Omental fat pad (tissue), 4 donors: ENCODE measurements at places on chromosomes 2 and 18. TPM values are rescaled to one million over a fixed set of nuclear protein-coding genes. Genes with fewer than 3 reads are reported as not detected.

DNA sequence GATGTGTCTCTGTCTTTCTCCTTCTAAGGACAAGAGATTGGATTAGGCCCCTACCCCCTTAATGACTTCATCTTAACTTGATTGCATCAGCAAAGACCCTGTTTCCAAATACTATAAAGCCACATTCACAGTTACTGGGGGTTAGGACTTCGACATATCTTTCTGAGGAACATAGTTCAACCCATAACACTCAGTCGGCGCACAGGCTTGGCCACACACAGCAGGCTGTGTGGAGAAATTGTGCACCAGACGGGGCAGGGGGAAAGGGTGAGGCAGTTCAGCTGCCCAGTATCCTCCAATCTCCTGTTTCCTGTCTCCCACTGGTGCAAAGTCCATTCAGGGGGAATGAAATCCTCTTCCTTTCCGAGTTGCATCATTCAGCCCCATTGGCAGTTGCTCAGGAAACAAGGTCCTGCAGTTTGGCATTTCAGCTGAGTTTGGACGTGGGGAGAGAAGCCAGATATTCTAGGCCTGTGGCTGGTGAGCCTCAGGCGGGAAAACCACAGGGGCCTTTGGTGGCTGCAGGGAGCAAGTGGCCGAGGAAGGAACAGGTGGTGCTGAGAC lies 9.4 kb upstream of the RAPGEF4 start:
- no peak for DNase-seq

- no peak for DNase-seq
Observed at GRCh38 chr2:67286981-67287759, 110.0 kb upstream of the ETAA1 start.

GRCh38 chr18:36536426-36536825 lies 238.9 kb downstream of the FHOD3 start:
- no peak for DNase-seq

DNA sequence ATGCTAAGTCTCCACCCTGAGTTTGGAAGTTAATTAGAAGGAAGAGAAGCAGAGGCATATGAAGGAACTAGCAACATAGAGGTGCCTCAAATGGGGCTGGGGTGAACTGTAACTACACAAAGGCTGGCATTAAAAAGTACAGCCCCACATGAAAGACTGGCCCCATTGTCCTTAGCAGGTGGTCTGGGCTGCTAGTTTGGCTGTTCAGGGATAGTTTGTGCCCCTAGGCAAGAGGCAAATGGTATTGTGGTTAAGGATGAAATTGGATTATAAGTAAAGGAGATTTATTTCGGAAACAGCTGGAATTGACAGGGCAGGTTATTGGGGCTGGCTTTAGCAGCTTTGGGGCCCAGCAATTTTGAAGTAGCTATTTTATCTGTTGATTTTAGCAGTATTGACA lies 365.7 kb upstream of the TNP1 start:
- DNase-seq = no peak

Gene HOXD11
- total RNA-seq = not detected

- no peak for DNase-seq
Observed at GRCh38 chr2:172830482-172830881, 94.8 kb downstream of the RAPGEF4 start.

- no peak for DNase-seq
Observed at GRCh38 chr2:54428108-54428831, 27.9 kb upstream of the SPTBN1 start.

DNA sequence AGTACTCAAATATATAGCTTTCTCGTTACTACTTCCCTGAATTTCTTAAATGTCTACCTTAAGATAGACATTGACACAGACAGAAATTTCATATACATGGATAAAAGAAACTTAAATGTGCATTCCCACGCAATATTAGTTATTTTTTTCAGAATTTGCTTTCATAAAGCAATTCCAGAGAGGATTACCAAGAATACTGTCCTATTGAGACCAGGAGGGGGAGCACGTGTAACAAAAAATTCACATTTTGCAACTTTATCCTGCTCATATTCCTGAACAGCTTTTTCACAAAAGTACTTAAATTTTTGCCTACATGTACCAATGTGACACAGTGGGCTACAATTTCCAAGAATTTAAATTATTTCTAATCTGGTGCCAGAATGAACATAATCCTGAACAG lies 30.7 kb upstream of the ERCC3 start:
- no peak for DNase-seq

- no peak for DNase-seq
Observed at GRCh38 chr2:86566158-86566820, 3.0 kb upstream of the CHMP3 start.

GRCh38 chr2:178915423-178916173 lies 108.4 kb upstream of the TTN start:
- DNase-seq = no peak

Gene PDE11A
- 0.65 TPM for total RNA-seq

DNA sequence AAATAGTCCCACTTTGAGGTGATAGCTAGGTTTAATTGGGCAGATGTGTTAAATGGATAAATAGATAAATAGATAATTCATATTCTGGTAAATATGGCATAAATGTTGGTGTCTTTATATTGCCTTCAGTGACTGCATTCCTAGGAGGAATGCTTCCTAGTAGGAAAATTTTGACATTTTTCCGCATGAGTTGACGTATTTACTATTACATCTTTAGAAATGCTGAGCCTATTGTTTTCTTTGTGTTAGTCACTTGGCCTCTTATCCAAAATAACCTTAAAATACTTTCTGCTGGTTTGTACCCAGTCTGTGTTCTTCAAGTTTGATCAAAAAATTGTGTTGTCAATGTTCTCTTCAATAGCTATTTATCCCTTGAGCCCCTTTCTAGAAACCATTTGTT lies 495.6 kb upstream of the ZEB2 start:
- no peak for DNase-seq

GRCh38 chr2:24241528-24241927 lies 66.7 kb downstream of the FAM228A start:
- no peak for DNase-seq

DNA sequence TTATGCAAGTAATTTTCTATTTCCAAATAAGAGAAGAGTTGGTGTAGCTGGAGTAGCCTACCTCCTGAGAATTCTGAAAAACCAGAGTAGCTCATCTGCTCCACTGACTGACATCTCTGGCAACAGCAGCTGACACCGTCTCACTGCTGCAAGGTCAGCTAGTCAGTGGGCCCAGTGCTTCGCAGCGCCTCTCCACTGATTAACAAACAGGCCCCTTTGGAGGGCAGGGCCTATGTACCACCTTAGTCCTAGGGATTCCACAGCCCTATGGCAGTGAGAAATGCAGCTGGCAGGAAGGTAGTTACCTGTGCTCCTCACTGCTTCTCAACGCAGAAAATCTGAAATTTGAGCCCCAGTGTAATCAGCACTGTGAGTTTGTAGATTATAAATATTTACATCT lies 97.5 kb downstream of the DLGAP1 start:
- no peak for DNase-seq

DNA sequence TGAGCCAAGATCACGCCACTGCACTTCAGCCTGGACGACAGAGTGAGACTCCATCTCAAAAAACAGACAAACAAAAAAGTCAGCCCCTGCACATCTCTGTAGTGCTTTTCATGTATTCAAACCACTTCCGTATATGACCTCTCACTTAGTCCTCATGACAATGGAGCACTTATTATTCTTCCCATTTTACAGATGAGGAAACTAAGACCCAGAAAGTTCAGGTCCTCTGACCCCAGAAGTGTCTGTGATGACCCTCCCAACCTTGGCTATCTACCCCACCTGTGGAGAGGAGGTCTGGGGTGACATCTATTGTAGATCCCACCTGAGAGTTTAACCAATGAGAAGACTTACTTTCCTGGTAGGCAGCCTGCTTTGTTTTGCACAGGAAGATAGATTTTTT lies 21.6 kb upstream of the MAPRE3 start:
- DNase-seq = no peak

GRCh38 chr18:38496222-38496793 lies 930.7 kb upstream of the CELF4 start:
- no peak for DNase-seq

DNA sequence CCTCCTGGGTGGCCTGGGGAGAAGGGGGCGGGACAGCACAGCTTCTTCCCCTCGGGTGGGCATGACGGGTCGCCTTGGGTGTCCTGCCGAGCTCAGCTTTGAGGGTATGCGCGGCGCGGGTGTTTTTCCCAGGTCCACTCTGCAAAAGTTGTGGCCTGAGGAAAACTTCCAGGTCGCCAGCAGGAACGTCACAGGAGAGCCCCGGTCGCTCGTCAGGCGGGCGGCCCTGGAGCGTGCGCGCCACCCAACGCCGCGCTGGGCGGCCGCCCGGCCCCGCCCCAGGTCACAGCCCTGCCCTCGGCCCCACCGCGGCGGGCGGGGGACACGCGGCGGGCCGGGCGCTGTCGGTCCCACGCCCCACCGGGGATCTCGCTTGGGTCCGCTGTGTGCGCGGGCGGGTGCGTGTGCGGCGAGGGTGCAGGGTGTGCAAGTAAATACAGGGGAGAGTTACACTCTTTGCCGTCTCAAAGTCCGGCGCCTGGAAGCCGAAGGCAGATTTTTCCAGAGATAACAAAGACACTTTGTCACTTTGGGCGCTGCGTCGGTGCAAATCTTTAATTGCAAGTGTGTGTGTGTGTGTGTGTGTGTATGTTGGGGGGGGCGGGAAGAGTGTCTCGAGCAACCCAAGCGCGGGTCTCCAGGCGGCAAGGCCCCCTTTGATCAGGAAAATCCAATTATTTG lies 616 bp upstream of the SP5 start:
- DNase-seq = no peak

- no peak for DNase-seq
Observed at GRCh38 chr18:27808683-27809082, 368.2 kb downstream of the CDH2 start.

Gene TRIM43
- total RNA-seq = not detected

DNA sequence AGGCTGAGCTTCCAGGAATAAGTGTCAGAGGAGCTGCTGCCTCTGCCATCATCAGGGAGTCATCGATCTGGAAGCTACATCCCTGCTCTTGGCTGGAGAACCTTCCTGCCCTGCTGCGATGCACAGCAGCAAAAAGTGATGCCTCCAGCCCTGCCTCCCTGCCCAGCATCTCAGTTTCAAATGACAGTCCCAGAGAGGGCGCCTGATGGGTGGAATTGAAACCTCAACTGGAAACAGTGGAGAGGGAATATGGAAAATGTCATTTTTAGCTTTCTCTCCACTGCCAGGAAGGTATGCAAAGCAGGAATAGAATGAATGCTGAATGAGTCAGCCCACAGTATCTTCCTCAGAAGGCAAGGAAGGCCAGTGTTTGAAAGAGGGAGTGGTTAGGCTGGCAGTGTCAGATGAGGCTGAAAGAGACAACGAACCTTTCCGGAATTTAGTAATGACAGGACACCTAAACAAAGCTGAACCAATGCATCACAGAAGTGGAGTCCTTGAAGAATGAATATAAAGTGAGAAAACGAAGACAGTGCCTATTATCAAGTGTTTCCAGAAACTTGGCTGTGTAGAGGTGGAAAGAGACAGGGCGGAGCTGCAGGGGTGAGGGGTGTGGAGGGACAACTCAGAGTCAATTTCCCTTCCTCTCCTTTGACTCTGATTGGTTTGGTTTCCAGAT lies 153.9 kb upstream of the NDUFV2 start:
- no peak for DNase-seq

DNA sequence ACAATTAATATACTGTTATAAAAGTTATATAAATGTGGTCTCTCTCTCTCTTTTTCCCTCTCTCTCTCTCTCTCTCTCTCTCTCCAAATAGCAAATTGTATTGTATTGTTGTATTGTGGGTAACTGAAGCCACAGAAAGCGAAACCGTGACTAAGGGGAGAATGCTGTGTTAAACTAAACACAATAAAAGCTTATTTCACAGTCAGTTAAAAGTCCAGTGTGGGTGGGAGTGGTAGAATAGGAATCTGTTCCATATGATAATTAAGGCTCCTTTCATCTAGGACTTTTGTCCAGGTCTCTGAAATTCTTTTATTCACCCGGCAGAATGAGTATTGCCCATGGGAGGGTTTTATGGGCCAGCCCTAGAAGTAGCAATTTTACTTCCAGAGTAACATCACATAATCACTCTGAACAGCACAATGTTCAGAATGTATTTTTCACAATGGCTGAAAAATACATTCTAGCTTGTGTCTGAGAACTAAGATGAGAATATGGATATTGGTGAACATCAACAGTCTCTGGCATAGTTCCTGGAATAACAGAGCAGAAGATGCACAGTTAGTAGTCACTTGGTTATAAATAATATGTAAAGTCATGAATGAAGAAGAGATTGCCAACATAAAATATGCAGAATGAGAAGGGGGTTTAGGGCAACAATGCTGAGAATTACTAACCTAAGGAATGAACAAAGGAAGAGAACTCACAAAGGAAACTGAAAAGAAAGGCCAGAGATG lies 399.1 kb downstream of the PLCL1 start:
- no peak for DNase-seq

Gene PCGF1
- 16.7 TPM for total RNA-seq

- DNase-seq = no peak
Observed at GRCh38 chr2:96527286-96528005, 9.1 kb upstream of the ARID5A start.

DNA sequence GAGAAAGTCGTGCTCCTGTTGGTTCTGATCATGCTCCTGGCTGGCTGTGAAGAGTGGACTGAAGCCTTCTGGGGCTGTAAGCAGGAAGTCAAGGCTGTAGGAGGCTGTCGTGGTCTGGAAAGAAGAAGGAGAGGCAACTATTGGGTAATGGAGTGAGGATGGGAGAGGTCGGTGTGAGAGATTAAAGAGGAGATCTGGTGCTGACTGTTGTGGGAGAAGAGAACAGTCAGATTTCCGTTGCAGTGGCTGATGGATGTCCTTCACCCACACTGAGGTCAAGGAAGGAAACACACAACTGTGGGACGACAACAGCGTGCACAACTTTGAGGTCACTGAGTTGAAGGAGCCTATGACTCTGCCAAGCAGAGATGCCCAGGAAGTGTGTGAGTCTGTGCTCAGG lies 2.8 kb upstream of the PSMD1 start:
- DNase-seq = no peak
